ENCODE measurements at places on chromosomes 7 and 10.

DNA sequence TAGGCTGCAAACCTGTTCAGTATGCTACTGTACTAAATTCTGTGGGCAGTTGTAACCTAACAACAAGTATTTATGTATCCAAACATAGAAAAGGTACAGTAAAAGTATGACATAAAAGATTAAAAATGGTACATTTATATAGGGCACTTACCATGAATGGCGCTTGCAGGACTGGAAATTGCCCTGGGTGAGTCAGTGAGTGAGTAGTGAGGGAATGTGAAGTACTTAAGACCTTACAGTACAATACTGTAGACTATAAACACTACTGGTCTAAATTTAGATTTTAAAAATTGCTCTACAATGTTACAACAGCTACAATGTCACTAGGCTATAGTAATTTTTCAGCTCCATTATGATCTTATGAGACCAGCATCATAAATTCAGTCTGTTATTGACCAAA, 146.0 kb upstream of the GNAI1 start:
- no peak for DNase-seq

- no peak for DNase-seq
Measured at GRCh38 chr10:20380401-20380800, 516.7 kb downstream of the NEBL start.

- DNase-seq, result no peak
Measured at GRCh38 chr10:93680412-93681047, 21.9 kb downstream of the FRA10AC1 start.

DNA sequence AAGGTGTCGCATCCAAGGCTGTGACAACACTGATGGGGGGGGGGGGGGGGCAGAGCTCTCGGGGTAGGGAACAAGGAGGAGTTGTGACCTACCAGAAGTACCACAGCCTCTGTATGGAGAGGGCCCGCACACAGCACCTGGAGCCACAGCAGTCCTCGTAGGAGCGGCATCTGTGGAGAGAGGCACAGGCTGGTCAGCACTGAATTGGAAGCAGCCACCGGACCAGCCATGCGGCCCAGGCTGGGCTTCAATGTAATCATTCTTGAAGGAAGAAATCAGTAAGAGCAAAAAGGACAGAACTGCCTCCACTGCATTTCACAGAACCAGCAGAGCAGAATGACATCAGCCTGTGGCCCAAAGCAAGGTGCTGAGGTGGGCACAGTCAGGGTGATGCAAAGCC, 74.8 kb downstream of the VOPP1 start:
- DNase-seq, result no peak

All from activated gamma-delta T cell treated with Interleukin-2 at 50 U/mL for 16 hours (primary cell).